Activated naive CD8-positive, alpha-beta T cell treated with anti-CD3 and anti-CD28 coated beads for 36 hours (primary cell): ENCODE measurements at places on chromosomes 2 and 18.

DNA sequence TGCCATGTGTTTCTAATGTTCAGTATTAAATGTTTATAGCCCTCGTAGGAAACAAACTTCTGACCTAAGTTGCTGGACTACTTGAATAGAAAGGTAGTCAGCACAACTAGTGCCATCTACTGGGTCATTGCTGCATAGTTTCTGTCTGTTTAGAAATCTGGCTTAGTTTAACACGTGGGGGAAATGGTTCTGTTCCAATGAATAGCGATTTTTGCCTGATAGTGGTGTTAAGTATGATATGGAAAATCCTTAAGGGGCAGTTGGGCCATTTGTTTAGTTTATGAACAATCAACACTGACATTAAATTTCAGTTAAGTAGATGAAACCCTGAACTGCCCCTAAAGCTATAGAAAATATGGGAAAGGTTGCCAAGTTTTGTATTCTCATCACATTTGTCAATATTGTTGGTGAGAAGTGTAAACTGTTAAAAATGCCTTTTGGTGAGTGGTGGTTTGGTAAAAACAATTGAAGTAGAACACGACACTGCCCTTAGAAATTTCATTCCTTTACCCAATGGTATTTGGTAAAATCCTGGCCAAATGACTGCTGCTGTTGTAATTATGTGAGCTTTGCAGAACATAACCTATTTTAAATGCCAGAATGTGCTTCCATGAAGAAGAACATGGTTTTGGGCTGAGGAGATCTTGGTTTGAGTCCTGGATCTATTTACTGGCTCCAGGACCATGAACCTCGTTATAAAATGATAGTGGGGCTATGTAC lies 13.2 kb downstream of the NABP1 start:
- no peak for DNase-seq

DNA sequence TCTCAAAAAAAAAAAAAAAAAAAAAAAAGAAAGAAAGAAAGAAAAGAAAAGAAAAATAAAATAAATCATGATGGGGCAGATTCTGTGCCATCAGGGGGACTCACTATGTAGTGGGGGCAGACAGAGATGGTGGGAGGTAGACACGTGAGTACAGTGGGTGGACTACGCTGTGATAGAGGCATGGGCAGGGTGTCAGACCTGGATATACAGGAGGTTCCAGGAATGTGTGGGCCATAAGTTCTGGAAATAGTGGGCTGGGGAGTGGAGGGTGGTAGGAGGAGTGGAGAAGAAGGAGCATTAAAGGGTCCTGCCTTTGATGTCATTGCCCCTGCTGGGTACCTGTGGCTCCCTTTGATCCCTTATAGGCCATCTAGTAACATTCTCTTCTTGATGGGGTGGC lies 8.8 kb upstream of the WNT6 start:
- no peak for DNase-seq

DNA sequence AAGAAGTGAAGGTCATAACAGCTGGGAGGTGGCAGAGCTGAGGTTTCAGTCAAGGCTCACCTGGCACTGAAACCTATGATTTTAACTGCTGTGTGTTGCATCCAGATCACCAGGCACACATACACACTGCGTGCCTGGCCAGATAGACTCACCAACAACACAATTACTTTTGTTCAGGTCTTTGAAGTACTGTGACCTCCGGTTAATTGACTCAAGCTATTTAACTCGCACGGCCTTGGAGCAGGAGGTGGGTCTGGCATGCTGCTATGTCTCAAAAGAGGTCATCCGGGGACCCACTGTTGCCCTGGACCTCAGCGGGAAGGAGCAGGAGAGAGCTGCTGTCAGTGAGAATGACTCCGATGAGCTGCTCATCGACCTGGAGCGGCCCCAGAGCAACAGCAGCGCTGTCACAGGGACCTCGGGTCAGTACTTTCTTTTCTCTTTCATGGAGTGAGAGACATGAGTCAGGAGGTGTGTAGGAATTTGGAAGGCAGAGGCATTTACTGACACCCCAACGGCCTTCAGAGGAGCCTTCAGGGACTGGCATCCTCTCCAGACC lies 104.1 kb downstream of the ESCO1 start:
- no peak for DNase-seq

DNA sequence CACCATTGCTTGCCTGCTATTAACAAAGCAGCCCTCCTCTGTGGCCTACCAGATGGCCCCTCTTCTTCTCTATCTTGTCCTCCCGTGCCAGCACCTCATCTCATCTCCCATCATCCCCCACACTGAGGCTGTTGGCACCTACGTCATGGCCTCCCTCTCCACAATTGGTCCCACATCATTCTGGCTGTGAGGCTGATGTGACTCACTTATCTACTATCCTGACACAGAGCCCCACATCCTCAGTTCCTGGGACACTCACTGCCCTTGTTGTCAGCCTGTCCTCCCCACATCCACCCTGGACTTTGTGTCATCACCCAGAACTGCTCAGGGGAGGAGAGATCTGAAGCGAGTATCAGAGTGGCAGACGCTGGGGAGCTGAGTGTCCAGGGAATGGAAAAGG lies 102.9 kb downstream of the MRO start:
- DNase-seq = no peak

DNA sequence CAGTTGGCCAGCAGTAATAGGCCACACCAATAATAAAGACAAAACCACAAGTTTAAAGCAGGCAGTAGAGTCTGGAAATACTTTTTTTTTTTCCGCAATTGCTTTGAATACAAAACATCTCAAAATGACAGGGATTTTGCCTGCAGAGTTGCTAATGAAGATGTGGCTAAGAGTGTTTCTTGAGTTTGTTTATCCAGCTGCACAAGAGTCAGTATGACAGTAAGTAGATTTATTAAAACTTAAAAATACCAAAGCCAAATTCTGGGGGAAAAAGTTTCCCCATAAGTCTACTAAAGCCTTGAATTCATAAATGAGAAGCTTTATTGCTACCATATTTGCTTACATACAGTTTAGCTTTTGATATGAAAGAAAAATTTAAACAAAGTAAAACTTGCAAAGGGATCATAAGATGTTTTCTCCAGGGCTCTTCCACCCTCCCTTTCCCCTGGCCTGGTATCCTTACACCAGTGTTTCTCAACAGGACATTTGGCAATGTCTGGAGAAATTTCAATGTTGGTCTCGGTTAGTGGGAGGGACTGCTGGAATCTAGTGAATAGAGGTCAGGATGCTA lies 3.9 kb upstream of the DSEL start:
- DNase-seq = no peak
